8988T (cell line): ENCODE measurements at places on chromosomes 7 and 10.

DNA sequence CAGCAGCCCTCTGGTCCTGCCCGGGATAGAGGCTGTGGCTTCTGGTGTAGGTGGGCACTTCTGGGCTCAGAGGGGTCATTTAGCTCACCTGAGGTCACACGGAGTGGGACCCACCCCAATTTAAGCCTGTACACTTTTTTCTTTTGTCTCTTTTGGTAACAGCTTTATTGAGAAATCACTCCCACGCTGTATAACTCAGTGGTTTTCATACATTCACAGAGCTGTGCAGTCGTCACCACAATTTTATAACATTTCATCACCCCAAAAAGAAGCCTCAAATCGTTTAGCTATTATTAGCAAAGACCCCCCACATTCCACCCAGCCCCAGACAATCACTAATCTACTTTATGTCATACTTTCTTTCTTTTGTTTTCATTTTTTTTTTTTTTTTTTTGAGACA is 62.3 kb downstream of the LHPP start:
- no peak for DNase-seq

- DNase-seq: no peak
Measured at GRCh38 chr7:44891791-44892190, 6.5 kb upstream of the PURB start.

DNA sequence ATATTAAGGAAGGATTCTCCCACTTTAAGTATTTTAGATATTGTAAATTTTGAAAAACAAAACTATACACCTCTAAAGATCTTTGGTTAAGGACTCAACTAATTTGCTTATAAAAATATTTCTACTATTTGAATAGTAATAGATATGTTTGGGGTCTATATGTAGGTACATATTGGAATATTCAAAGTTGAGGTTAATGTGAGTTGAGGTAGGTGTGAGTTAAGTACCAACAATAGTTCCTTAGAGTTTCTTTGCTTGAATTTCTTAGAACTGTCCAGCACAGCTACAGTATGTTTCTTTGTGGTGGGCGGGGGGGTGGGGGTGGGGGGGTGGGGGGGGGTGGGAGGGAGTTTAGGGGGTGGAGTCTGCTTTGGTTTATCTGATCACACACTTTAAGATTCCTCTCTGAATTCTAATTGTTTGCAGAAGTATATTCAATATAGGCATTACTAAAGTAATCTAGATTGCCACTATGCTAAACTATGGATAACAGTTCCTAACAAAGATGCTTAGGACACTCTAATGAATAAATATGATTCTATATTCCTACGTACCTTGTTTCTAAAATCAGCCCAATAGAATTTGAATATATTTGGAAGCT is 2.1 kb downstream of the GRM3 start:
- DNase-seq: no peak

DNA sequence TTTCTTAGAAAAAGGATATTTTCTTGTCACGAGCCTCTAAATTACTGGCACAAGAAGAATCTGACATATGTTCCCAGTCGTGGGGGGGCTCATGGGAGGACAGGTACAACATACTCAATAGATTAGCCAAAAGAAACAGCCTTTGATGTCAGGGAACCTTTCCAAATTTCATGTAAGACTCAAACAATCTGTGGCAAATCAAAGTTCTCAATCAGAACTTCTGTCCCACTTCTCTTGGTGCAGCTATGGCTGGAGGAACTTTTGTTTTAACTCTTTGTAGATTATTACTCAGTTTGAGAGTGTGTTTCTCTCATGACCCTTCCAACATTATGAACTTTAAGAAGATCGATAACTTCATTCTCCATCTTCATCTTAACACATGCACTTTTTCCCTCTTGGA is 114.3 kb upstream of the ARID5B start:
- DNase-seq: no peak
